Calu3 (cell line): ENCODE measurements at places on chromosomes 12 and 14. TPM values are rescaled to one million over a fixed set of nuclear protein-coding genes. Genes with fewer than 3 reads are reported as not detected.

DNA sequence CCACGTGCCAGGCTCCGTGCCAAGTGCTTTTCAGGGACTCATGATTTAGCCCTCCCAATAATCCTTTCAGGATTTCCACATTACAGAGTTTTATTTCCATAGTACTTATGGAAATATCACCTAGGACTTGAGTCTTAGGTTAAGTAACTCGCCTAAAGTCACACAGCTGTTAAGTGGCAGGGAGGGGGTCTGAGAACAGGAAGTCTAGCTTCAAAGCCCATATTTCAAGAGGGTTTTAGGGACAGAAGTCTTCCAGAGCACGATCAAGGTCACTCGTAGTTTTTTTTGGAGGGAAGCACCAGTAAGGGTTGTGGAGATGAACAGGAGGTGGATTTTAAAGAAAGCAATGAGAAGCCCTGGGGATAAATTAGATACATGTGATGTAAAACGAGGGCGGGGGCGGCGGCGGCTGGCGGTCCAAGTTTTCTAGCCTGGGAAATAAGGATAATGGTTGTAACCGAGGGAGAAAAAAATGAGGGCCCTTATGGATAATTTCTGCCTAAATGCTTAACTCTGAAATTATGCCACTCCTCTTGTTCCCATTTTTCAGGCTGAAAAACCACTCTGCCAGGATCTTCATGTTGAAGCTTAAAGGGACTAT is 192.6 kb upstream of the FOXN3 start:
- H3K27ac ChIP-seq = no peak overlapping the region
- peaks cover 6% of the 10 kb centered on the region for H3K27me3 ChIP-seq

GRCh38 chr12:104448451-104448850 is 8.3 kb upstream of the CHST11 start:
- H3K4me1 ChIP-seq = no peaks in the 10 kb centered on the region
- no peak for DNase-seq
- H3K27me3 ChIP-seq = peaks cover 67% of the 10 kb centered on the region
- H3K36me3 ChIP-seq = no peaks in the 10 kb centered on the region

DNA sequence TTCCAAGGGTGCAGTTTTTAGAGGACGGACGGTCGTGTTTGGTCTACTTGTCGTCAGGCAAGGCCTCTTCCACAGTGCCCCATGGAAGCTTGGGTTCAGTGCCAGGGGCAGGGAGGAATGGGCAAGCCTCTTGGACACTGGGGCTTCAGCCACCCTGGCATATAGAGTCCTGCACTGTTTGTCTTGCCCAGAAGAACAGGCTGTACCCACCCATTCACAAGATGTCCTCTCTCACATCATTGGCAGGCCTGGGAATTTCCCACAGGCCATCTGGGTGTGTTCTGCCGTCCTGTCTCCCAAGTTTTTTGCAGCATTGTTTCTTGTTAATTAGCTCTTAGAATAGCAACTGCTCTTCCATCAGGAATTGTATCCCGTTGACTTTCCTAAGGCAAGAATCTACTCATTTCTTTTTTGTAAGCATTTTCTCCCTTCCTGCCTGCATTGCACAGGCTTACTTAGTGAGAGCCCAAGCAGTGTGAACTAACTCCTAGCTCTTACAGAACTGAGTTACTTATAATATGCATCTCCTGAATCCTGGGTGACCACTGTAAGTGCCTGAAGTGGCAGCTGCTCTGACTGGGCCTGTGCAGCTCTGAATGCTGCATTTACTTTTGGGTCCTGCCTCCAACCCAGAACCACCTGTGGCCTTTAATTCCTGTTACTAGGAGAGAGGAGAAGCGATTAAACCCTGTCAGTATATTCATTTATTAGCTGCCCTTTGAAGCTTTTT is 149.4 kb upstream of the HIF1A start:
- no peaks in the 10 kb centered on the region for H3K36me3 ChIP-seq
- DNase-seq = no peak
- no peaks in the 10 kb centered on the region for H3K27me3 ChIP-seq
- H3K27ac ChIP-seq = no peak overlapping the region
- no peak overlapping the region for H3K4me3 ChIP-seq

- no peak for DNase-seq
- H3K4me3 ChIP-seq = no peak overlapping the region
- peaks cover 10% of the 10 kb centered on the region for H3K4me1 ChIP-seq
- no peak overlapping the region for H3K27ac ChIP-seq
Measured at GRCh38 chr12:106004289-106004688, 134.5 kb downstream of the NUAK1 start.

GRCh38 chr14:54257424-54257823 is 139.4 kb upstream of the CDKN3 start:
- no peak overlapping the region for H3K4me3 ChIP-seq
- no peaks in the 10 kb centered on the region for H3K27me3 ChIP-seq
- H3K27ac ChIP-seq = no peak overlapping the region

DNA sequence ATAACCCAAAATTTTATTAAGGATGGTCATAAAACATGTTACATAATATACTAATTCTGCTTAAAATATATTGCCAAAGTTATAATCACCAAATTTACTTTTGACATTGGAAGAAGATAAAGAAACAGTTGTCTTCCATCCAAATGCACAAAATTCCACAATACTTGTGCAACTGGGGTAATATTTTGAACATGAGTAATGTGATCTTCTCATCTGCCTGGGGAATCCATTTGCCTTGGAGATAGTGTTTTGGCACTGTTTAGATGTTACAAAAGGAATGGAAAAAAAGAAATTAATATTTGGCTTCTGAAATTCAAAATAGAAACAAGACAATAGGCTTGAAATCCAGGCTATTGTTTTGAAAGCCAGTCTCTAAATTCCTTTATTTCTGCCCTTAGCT is 9.1 kb downstream of the GPR19 start:
- no peak for DNase-seq
- H3K4me3 ChIP-seq = no peak overlapping the region
- H3K36me3 ChIP-seq = peaks cover 5% of the 10 kb centered on the region
- H3K27ac ChIP-seq = no peak overlapping the region

GRCh38 chr12:49400304-49400703 is 33.0 kb downstream of the SPATS2 start:
- H3K4me1 ChIP-seq = peaks cover 23% of the 10 kb centered on the region
- no peak overlapping the region for H3K27ac ChIP-seq
- no peaks in the 10 kb centered on the region for H3K36me3 ChIP-seq
- H3K27me3 ChIP-seq = no peaks in the 10 kb centered on the region
- no peak for DNase-seq

CD163 gene
- not detected in 2 replicates for total RNA-seq

CFAP251 gene
- 3.8 and 5.0 TPM in 2 replicates for total RNA-seq

DIO3 gene
- 1.7 and 2.3 TPM in 2 replicates for total RNA-seq
